ENCODE measurements at places on chromosomes 3 and 15.

DNA sequence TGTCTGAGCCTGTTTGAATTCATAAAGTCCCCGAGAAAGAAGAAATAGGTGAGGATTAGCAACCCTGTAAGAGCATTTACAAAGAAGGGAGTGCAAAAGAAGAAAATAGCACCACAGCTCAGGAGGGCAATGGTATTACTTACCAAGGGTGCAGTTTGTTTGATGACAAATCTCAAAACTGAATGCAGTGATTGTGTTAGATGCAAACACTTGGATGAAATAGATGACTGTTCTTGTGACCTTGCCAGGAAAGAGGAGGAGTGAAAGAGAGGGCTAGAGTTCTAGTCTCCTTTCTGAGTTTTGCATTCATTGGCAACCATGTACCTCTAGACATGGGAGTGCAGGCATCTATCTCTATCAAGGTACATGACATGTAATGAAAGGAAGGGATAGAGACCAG lies 1030.8 kb upstream of the CFAP20DC start:
- no peak for DNase-seq

- DNase-seq = no peak
Observed at GRCh38 chr3:82556113-82556512, 794.7 kb upstream of the GBE1 start.

- no peak for DNase-seq
Observed at GRCh38 chr3:112303764-112304325, 9.8 kb upstream of the SLC9C1 start.

- DNase-seq = no peak
Observed at GRCh38 chr3:156818890-156819289, 7.3 kb upstream of the LEKR1 start.

- no peak for DNase-seq
Observed at GRCh38 chr3:132879656-132880055, 157.4 kb upstream of the NPHP3 start.

- no peak for DNase-seq
Observed at GRCh38 chr15:51093839-51094605, 684 bp downstream of the TNFAIP8L3 start.

- DNase-seq = no peak
Observed at GRCh38 chr3:195909644-195910498, 1.5 kb upstream of the TNK2 start.

GRCh38 chr3:37064747-37065146 lies 71.4 kb downstream of the MLH1 start:
- DNase-seq = no peak

DNA sequence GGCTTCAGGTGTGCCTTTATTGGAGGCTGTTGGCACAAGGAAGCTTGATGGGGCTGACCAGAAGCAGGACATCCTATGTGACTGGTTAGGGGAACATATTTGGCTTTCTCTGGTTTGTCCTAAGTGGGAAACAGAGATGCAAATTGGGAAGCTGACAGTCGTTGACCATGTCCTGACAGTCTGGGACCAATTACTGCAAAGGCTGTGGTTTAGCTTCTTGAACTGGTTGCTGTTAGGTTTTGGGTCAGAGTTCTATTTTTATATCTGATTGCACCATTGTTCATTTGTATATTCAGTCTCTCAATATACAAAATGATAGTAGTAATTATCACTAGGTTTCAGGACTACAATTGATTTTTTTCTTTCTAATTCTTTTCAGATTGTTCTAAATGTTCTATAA lies 36.8 kb downstream of the SNTN start:
- no peak for DNase-seq

GRCh38 chr15:85858586-85859375 lies 64.1 kb upstream of the KLHL25 start:
- DNase-seq = no peak

- no peak for DNase-seq
Observed at GRCh38 chr3:37526511-37526910, 335.2 kb upstream of the CTDSPL start.

DNA sequence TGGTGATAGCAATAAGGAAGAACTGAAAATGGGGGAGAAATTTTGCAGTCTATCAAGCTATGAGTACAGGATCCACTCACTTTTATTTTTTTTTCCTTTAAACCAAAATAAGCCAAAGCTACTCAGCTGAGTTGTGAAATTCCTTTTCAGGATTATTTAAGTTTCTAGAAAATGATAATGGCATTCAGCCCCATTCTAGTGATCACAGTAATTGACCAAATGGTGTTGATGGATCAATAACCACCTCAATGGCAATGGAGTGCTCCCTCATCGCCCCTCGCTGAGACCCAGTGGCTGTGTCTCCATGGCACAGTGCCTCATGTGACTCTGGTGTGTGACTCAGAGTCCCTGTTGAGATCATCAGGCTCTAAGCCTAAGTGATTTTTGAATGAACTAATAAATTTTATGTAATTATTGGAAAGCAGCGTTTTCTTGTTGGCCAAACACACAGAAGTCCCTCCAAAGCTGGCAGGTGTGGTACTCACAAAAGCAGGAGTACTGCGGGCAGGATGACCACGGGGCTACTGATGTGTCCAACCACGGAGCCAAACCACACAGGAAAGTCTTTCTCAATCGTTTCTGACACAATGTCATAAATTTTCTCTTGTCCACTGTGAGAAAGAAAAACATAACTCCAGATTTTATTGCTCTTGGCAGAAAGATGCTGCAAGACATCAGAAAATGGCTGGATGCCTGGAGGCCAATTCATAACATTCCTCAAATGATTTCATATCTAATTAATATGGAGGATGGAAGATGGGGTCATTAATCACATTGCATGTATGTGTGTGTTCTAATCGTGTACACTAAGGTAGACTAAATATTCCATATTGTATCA lies 14.4 kb upstream of the STARD5 start:
- peak; percentile 36 for DNase-seq

- no peak for DNase-seq
Observed at GRCh38 chr15:41944313-41944940, 27.9 kb downstream of the EHD4 start.

GRCh38 chr15:78182336-78182700 lies 33.2 kb downstream of the IDH3A start:
- DNase-seq = no peak

DNA sequence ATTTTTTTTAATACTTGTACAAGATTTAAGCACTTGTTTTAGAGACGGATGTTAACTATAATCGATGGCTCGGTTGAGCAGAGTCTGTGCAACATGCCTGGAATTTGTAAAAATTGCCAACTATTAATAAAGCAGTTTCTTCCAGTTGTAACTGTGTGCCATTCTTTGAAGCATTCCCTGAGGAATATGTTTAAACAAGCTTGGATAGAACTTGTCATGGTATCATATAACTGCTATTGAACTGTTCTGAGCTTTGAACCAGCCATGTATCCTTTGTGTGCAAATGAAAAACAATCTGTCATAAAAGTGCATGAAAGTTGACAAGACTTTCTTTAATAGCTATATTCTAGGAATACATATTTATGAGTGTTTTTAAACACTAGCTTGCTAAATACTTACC lies 45.8 kb upstream of the UBE2E2 start:
- DNase-seq = no peak

DNA sequence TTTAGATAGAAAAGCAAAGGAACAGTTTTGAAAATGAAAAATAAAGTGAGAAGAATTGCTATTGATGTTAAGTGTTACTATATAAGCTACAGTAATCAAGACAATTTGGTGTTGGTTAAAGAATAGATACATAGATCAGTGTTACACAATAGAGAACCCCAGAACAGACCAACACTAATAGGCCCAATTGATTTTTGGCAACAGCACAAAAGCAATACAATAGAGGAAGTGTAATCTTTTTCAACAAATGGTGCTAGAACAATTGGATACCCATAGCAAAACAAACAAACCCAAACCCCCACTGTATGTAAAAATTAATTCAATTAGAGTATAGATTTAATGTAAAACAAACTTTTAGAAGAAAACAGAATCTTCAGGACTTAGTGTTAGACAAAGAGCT lies 61.8 kb downstream of the ATP11B start:
- DNase-seq = no peak

DNA sequence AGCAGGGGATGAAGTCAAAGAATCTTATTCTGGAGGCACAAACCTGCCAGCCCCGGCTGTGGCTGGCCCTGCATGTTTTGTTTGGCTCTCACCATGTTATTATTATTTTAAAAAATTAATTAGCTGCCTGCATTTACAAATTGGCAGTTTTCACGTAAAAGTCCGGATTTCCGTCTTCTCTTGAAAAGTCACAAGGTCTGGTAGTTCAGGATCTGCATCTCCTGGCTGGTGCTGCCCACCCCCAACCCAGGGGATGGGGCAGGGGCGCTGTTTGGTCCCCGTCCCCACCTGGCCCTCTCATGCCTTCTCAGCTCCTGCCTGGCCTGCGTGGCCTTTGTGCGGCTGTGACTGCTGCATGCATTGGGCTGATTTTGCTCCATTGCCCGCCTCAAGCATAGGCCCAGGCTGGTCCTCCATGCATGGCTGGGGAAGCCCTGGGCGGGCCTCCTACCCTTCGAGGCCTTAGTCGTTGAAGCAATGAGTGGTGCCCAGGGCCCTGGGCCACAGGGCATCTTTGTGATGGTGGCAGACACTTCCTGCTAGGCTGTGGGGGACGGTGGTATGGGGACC lies 2.0 kb downstream of the FBLN2 start:
- DNase-seq = no peak

GRCh38 chr15:39471785-39472574 lies 108.9 kb upstream of the THBS1 start:
- no peak for DNase-seq

DNA sequence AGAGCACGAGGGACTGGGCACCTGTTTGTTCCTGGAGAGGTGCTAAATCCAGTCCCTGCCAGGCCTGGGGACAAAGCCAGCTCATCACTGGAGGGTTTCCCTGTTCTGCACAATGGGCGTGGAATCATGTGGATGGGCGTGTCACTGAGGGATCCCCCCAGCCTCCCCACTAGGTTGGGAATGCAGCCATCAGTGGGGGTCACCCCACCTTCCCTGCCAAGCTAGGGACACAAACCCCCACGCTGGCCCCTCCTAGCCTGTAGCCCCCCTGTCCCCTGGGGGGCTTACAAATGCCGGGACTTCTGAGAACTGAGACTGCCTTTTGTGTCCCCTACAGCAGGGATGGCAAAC lies 61.9 kb downstream of the NSMCE3 start:
- no peak for DNase-seq

- no peak for DNase-seq
Observed at GRCh38 chr3:171727288-171727687, 83.0 kb downstream of the PLD1 start.

DNA sequence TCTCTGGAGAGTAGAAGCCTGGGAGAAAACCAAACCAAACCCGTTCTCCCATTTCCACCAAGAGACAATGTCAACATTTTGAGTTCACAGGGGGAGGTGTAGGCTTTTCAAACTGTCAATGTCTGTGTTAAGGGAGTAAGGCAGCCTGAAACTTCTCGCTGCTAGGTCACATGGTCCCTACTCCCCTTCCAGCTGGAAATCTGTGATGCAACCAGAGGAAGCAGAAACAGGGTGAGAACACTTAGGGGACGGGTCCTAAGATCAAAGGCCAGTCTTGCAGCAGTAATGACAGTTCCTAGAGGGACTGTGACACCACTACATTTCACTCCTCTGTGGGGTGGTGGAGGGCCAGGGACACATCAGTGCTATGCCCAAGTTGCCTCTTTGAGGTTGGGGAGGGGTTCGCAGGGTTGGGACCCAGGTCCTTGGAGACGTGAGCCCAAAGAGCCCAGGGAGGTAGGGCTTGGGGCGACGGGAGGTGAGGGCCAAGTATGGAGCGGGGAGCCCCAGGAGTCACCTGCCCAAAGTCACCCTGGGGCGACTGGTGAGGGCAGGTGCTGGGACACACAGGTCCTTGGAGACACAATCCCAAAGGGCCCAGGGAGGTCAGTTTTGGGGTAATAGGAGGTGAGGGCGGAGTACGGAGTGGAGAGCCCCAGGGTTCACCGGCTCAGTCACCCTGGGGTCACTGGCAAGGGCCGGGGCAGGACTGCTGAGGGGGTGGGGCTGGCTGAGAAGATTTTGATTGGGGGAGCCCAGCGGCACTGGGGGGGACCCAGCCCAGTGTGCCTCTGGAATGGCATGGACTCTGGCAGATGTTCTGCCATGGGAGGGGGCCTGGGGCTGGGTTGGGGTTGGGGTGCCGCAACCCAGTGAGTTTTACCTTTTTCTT lies 582 bp downstream of the GOLGA6L2 start:
- DNase-seq = no peak

- DNase-seq = peak; percentile 73
Observed at GRCh38 chr15:45118131-45118588, 4.0 kb downstream of the DUOXA2 start.

GRCh38 chr15:58070801-58071418 lies 5.4 kb upstream of the ALDH1A2 start:
- DNase-seq = peak; percentile 25

GRCh38 chr15:101543926-101544612 lies 54.6 kb upstream of the PCSK6 start:
- DNase-seq = no peak

- DNase-seq = no peak
Observed at GRCh38 chr15:98134905-98135304, 174.4 kb downstream of the ARRDC4 start.

GRCh38 chr3:3531476-3531875 lies 267.8 kb upstream of the LRRN1 start:
- DNase-seq = no peak

- no peak for DNase-seq
Observed at GRCh38 chr3:132984181-132984580, 54.0 kb upstream of the TMEM108 start.

DNA sequence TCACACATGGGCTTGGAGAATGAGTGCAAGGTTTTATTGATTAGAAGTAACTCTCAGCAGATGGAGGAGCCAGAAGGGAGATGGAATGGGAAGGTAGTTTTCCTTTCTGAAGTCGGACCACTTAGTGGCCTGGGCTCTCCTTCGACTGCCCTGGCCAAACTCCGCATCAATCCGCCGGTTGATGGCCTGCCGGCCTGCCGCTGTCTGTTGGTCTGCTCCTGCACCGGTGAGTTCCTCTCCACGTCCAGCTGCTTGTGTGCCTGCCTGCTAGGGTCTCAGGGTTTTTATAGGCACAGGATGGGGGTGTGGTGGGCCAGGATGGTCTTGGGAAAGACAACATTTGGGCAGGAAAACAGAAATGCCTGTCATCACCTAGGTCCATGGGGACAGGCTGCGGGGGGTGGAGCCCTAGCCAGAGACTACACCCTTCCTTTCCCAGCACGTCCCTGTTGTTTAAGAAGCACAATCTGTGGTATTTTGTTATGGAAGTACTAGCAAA lies 837.0 kb downstream of the PDCD6IP start:
- no peak for DNase-seq

- DNase-seq = no peak
Observed at GRCh38 chr3:73540969-73541740, 83.6 kb downstream of the PDZRN3 start.

- no peak for DNase-seq
Observed at GRCh38 chr3:28013864-28014473, 227.4 kb upstream of the CMC1 start.
